ENCODE measurements at places on chromosomes 4 and X.

GRCh38 chr4:17698116-17698515 lies 83.3 kb downstream of the FAM184B start:
- no peak for DNase-seq

GRCh38 chr4:98932539-98932938 lies 3.6 kb upstream of the EIF4E start:
- DNase-seq: no peak

- no peak for DNase-seq
These were observed 19.9 kb upstream of the KLHL8 start for GRCh38 chr4:87240341-87240740.

DNA sequence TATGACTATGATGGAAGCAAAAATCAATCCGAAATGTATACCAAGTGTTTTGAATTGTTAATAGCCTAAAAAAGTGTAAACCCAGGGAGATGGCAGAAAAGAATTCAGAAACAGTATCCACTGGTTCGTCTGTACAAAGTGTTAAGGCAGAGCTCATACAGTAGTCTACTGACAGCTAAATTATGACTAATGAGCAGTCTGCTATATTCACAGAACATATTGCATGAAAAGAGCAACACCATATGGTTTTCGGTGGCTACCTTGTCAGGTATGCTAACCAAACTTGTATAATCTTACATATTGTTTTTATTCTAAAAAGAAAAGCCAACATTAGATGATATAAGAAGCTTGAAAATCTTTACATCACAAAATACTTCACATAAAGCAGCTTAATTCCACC lies 18.5 kb downstream of the EPHA5 start:
- no peak for DNase-seq

DNA sequence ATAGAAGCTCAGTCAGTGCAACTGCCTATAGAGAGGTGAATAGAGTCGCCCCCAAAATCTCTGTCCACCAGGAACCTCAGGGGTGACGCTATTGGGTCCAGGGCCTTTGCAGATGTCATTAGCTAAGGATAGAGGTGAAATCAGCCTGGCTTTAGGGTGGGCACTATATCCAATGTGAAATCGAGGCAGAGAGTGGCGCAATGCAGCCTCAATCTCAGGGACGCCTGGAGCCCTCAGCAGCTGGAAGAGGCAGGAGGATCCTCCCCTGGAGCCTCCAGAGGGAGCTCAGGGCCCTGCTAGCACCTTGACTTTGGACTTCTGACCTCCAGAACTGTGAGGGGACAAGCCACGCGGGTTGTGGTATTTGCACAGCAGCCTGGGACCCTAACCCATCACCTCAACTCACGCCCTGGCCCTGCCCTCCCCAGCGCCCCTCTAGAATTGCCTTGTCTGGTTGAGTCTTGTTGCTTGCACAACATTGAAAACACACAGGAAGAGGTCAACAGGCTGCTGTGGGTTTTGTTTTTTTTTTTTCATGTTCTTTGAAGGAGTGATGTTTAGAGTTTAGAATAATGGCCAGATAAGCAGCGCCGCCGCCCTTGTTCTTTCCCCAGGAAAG lies 89.4 kb upstream of the PSAPL1 start:
- DNase-seq: no peak

DNA sequence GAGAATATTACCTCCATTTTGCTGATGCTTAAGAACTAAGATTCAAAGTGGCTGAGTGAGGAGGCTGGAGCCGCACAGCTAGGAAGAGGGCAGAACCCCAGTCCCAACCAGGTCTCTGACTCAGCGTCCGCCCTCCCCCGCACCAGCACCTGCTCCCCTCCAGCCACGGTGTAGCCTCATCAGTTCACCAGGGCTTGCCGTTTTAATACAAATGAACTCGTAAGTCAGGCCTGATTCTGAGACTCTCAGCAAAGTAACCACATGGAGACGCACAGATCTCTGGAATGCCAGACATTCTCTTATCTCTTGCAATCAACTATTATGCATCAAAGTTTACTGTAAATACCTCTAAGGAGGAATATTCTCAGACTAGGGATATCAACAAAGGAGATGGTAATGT lies 52.4 kb downstream of the ENPP6 start:
- DNase-seq: no peak

DNA sequence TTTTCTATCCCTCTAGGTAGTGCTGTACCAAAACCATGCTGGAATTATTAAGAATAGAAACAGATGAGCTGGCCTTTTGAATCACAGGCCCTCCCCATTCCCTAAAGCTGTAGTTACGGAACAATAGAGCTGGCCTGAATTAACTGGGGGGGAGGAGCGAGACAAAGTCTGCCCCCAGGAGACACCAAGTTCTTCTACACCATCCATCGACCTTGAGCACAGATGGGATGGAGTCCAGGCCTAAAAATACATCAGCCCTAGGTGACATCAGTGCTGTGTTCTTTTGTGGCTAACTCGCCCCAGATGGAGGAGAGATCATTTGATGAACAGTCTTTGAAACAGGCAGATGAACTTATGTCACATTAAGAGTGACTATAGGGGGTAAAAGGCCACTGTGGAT lies 49.6 kb downstream of the LHFPL1 start:
- no peak for DNase-seq

DNA sequence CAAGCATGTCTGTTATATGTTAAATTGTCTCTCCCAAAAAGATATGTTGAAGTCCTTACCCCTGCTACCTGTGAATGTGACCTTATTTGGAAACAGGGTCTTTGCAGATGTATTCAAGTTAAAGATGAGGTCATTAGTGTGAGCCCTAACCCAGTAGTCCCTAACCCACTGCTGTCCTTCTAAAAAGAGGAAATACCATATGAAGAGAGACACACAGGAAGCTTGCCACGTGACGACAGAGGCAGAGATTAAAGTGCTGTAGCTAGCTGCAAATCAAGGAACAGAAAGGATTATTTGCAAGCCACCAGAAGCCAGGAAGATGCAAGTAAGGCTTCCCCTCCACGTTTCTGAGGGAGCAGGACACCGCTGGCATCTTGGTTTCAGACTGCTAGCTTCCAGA lies 150.1 kb downstream of the HNRNPD start:
- no peak for DNase-seq

DNA sequence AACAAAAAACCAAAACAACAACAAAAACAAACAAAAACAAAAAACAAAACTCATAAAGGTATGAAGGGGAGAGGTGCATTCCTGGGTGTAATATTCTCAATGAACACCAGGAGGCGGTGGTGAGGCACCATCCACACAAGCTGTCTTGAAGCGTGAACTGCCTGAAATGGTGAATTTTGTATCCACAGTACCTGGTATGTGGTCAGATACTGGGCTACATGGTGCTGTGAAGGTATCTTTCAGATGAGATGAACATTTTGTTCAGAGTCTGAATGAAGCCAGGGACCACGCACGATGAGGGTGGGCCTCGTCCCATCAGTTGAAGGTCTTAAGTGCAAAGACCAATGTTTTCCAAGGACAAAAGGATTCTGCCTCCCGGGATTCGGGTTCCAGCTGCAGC lies 58.5 kb downstream of the ASMT start:
- DNase-seq: no peak

DNA sequence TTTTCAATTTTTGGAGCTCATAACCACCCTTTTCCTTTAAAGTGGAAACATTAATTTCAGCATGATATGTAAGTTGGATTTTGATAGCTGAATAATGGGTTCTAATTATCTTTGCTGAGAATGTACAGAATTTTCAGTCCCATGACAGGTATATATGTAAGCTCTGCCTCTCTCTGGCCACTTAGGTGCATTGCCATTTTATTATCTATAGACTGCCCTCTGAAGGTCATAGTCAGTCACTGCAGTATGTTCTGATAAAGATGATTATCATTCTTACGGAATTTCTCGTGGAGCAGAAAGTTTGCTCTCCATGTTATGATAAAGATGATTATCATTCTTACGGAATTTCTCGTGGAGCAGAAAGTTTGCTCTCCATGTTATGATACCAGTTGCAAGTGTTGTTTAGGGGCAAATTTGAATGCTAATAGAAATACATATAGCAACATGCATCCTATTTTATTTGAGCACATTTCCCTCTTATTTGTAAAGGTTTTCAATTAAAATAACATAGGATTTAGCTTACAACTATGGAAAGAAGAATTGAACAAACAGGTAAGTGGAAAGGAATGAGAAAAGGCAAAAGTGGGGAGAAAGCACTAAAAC lies 10.4 kb downstream of the AFP start:
- DNase-seq: no peak

DNA sequence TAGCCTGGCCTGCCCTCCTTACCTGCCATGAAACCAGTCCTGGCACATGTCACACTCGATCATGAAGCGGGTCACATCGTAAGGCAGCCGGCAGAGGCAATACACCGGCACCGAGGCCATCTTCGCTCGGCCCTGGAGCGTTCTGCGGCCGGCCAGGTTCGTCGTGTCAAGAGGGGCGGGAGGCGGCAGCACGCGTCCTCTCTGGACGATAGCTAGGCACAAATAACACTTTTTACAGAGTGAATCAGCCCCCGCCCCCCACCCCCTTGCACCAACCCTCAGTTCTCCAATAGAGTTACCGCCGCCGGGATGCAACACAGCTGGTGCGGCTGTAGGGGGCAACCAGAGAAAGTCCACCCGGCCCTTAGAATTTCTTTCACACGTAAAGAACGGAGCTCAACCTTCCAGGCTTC lies 1.7 kb downstream of the PHF8 start:
- DNase-seq: no peak

- DNase-seq: no peak
These were observed 48.0 kb downstream of the SEC24D start for GRCh38 chr4:118787844-118788380.

DNA sequence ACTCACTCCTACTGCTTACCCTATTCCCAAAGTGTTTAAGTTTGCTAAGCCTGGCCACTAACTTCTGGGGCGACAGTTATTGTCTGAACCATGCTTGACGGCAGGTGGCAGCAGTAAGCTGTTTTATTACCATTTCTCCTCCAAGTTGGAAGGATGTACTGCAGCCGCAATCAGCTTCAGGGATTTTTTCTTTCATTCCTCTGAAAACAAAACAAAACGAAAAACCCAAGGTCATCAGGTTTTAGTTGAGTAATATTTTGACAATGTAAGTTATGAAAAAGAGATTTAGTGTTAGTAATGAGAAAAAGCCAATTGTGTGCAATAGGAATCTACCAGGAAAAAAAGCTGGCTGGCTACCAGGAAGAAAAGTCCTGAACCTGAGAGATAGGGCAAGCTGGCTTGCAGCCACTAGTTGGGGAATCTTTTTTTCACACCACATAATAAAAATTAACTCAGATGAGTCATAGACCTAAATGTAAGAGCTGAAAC lies 13.2 kb upstream of the RAB9B start:
- peak; percentile 27 for DNase-seq

DNA sequence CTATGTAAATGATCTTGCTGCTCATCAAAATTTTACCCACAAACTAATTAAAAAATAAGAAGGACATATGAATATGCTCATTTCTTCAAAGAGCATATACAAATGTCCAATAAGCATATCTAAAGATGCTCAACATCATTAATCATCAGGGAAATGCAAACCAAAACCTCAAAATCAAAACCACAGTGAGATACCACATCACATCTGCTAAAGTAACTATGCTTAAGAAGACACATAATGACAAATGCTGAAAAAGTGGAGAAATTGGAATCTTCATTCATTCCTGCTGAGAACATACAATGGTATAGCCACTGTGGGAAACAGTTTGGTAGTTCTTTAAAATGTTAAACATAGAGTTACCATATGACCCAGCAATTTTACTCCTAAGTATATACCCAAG lies 81.9 kb downstream of the AFF2 start:
- DNase-seq: no peak

- no peak for DNase-seq
These were observed 137.1 kb downstream of the DDX53 start for GRCh38 chrX:23136816-23137215.

- DNase-seq: no peak
These were observed 32.1 kb downstream of the UBE2K start for GRCh38 chr4:39730072-39730471.

DNA sequence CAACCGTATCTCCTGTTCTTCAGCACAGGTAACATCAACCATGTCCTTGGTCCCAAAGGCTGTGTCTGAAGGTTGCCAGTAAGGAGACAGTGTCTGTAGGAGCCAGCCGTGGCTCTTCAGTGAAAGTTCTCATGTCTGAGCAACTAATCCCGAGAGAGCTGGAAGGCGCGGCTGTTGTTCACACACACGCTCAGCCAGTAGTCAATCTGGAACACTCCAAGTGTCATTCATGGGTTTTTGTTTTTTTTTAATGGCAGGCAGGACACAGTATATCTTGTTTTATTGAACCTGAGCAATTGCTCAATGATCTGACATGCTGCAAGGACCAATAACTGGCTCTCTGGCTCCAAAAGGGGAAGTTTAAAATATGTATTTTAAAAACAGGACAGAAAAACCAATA lies 48.4 kb upstream of the MAP3K15 start:
- DNase-seq: no peak

DNA sequence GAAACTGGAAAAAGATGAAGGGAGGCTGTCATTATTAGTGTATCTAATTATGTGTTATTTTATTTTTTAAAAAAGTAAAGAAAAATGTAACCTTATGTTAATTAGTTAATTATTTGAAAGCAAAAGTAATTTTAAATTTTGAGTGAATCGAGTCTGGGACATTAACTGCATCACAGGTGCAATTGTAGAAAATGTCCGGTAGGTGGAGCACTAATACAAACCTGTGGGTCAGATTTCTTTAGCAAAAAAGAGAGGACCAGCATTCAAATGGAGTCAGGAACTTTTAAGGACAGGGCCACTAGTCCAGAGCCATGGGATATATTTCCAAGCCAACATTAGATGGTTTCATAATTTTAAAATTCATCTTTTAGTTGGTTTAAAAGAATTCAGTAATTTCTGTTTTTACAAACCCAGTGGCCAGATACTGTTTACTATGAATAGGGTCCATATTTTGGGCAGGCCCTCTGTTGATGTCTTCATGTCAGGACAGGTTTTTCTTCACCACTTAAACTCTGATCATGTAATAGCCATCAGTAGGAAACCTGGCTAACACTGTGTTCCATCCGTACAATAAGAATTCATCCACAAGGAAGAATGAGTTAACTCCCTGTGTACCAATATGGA lies 27.2 kb downstream of the BST1 start:
- no peak for DNase-seq

DNA sequence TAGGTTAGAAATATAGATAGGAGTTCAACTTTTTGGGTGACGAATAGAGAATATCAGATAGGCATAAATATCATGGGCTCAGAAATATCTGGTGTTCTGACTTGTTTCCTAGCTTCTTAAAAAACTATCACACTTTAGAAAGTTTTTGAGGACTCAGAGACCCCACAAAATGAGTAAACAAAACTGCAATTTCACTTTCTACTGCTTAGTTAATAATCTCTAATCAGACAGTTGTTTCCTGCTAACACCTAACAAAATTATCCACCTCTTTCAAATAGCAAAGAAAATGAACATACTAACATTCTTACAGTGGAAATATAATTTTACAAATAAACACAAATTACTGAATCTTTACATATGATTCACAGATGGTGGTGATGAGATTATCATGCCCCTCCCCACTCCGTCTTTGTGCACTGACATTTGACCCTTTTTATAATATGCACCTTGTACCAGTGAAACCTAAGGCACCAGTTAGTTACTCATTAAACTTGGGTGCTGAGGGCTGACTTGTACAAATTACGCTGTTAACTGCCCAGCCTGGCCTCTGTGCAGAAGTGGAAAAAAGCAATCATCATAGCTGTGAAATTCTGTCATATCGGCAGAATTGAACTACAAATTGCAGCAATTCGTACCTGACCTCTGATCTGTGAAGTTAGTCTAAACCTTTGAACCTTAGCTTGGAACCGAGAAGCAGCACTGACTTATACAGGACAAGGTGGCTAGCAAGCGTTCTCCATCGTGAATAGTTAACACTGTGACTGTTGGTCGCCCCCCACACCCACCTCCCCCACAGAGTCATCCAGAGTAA lies 138.7 kb downstream of the CHRNA9 start:
- no peak for DNase-seq
